ENCODE measurements at places on chromosomes 2 and 18.
A peak's percentile ranks its signal among the peaks of the same experiment; 100 is the strongest.

- no peak for DNase-seq
Measured at GRCh38 chr2:29530281-29530680, 391.1 kb downstream of the ALK start.

- DNase-seq = no peak
Measured at GRCh38 chr2:190583507-190584337, 49.2 kb upstream of the NEMP2 start.

GRCh38 chr2:112151701-112152440, 13.7 kb downstream of the FBLN7 start:
- peak; percentile 53 for DNase-seq

DNA sequence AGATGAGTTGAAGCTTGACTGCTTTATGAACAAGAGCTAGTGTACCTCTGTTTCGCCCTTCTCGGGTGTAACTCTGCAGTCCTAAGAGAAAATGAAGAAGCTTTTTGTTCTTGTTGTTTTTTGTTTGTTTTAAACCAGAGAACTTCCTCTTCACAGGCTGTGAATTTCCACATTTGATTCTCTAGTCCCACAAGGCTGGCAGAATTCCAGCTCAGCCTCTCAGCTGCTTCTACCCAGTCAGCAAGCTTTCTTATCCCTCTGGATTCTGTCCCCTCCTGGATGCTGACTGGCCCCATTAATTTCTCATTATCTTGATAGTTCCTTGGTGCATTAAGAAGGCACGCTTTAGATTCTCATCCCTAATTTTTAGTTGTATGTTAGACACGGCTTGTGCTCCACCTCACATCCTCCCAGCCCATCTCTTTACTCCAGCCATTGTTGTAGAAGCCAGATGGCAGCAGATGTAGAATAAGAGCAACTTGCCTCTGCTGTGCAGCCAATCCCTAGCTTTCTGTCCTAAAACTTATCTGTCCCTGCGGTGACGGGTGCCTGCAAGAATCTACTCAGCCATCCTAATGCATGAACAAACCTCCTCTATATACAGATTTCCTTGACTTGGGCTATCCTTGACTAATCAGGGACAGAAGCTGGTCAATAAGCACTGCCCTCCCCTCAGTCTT, 12.3 kb upstream of the RESP18 start:
- no peak for DNase-seq

DNA sequence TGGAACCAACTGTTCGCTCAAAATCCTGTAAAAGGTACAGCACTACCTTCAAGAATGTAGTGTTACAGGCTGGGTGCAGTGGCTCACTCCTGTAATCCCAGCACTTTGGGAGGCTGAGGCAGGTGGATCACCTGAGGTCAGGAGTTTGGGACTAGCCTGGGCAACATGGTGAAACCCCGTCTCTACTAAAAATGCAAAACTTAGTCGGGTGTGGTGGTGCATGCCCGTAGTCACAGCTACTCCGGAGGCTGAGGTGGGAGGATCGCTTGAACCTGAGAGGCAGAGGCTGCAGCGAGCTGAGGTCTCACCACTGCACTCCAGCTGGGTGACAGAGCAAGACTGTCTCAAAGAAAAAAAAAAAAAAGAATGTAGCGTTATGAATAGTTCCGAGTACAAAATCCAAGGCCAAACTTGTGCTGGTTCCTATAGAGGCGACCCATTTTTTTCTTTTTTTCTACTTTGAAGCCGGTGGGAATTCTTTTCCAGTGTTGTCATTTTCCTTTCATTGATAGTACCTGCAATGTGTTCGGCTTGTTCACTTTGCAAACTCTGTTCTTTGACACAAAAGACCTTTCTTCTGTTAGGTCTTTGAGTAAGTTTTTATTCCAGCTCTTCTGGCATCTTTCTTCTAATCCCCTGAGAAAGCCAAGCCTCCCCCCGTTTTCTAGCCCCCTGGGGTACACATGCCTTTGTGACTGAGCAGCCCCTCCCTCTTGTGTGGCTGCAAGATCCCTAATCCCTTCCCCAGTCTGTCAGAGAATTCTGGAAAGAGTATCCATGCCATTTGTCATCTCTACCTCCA, 25.1 kb downstream of the INPP5D start:
- peak; percentile 61 for DNase-seq

DNA sequence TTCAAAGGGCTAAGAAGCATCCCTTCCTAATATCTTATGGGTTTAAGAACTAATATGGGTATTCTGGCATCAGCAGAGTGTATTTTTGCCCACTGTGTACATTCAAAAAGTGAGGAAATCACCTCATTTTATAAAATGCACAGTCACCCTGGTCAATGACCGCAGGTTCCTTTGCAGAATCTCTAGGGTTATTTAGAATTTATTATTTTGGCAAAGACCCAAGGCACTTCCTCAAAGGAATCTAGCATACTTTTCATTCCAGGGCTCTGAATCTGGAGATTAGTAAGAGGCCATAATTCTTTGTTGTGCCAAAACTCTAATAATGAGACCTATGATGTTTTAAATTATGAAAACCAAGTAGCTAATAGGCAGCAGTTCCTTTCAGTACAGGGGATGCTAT, 27.2 kb upstream of the CDH2 start:
- no peak for DNase-seq

- DNase-seq = peak; percentile 41
Measured at GRCh38 chr2:120388222-120389035, 42.5 kb downstream of the INHBB start.

GRCh38 chr2:154226931-154227330, 355.2 kb downstream of the GALNT13 start:
- no peak for DNase-seq

GRCh38 chr18:60746919-60747318, 374.3 kb upstream of the MC4R start:
- DNase-seq = no peak

- no peak for DNase-seq
Measured at GRCh38 chr18:49247781-49248180, 212.7 kb downstream of the DYM start.

- DNase-seq = no peak
Measured at GRCh38 chr2:128290356-128290755, 28.3 kb downstream of the HS6ST1 start.

DNA sequence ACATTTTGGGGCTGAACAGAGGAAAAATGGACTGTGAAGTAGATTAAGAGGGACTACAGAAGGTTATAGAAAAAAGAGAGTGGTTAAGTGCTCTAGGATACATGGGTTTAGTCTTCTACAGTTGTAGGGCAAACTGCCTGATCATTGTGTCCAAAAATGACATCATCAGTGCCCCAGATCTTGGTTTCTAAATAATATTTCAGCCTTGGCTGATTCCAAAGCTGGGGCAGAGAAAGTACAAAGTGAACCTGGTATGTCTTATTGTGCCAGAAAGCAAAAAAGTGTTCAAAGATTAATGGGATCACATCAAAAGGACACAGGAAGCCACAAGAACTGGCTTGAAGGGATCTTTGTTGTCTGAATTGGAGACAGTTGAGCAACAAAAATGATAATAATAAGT, 97.1 kb upstream of the ZNF521 start:
- no peak for DNase-seq

DNA sequence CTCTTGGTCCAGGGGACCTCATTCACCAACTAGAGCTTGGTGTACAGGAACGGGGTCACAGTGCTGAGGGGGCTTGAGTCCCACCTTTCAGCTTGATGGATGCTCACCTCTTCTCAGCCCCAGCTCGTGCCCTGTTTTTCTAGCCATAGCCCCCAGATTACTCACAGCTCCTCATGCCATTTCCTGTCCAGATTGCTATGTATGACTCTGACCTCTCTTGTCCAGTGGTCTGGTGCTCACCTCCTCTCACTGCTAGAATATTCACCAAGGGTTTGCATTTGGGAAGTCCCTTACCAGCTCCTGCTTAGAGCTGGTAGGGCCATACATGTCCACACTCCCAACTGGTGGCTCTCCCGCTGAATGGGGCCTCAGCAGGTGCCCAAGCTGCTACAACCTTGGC, 5.9 kb downstream of the LBX2 start:
- DNase-seq = no peak

DNA sequence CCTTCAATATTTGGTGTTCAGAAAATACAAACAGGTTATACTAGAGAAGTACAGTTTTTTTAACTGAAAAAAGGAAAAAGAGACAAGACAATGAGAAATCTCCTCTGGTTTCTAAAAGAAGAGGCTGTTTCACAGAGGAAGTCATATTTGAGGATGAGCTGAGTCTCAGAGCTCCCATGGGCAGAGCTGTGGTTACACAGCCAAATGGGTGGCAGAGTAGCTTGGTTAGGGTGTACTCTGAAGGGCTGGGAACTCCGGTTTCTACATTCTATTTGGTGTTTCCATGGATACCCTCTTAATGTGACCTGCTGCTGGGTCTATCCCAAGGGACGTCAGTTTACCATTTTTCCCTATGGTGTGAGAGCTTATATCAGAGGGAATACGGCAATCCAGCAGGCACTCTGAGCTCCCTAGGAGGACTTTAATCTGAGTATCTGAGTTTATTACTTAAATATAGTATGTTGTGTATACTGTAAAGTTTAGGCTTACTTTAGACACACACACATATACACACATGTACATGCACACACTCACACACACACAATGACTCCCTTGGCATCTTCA, 74.2 kb downstream of the CYRIA start:
- no peak for DNase-seq

GRCh38 chr18:46672062-46672970, 15.3 kb upstream of the LOXHD1 start:
- DNase-seq = no peak

DNA sequence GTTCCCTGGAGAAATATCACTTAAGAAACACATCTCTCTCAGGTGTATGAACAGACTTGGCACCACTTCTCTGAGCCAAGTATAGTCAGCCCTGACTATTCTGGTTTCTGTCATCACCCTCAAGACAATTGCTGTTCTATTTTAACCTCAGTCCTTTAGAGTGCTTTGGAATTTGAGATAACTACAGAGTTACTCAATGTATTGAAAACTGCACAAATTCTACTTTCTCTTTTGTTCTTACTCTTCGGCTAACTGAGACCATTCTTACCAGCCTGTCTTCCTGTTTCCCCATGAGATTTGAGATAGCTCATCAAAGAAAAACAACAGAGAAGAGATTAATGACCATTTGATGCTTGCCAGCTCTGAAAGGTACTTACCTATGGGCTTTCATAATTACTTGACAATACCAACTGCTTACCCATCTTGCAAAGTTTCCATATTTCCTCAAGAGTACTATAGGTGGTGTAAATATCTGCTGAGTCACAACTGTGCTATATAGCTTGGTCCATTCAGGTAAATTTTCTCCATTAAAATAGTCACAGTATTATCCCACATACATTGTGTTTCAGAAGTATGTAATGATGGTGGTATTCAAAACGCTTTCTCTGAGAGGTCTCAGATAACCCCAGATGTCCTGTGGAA, 467.5 kb upstream of the CHST9 start:
- DNase-seq = no peak

GRCh38 chr2:238445409-238446190, 18.9 kb downstream of the ASB1 start:
- no peak for DNase-seq

GRCh38 chr2:103738606-103739005, 976.8 kb downstream of the TMEM182 start:
- no peak for DNase-seq

GRCh38 chr2:153347818-153348495, 130.6 kb downstream of the RPRM start:
- no peak for DNase-seq

DNA sequence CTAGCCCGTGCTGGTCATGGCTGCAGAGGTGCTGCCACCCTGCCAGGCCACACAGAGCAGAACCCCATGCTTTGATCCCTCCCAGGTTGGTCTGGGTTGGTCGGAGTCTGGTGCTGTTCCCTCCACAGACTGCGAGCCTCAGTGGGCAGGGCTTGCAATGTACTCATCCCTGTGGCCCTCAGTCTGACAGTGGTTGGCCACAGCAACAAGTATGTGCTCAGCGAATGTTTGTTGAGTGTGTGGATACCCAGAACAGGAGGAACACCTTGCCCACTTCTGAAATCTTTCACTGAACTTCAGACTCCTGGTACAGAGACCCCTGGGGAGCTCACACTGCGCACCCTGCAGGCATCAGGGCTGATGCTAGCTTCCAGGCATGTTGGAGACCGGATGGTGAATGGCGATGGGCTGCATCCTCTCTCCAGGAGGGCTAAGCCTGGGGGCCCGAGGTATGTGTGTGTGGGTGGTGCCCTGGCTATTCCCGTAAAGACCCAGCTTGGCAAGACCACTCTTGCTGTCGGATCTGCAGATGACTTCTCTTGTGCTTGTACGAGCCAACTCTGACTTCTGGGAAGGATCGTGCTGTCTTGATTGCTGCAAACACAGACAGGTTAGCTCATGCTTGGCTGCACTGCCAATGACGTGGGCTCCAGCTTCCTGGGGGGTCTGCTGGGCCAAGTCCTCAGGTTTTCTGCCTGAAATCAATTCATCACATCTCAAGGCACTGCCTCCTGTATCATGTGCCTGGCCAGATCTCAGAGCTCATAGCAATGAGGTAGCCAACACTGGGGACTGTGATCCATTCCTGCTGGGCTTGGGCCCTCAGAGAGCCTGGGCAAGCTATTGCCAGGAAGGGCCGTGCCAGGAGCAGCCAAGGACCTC, 43.7 kb downstream of the RHOB start:
- DNase-seq = no peak

- peak; percentile 69 for DNase-seq
Measured at GRCh38 chr2:196159221-196159892, 12.0 kb downstream of the STK17B start.

GRCh38 chr2:75525434-75526310, 35.1 kb downstream of the EVA1A start:
- no peak for DNase-seq

DNA sequence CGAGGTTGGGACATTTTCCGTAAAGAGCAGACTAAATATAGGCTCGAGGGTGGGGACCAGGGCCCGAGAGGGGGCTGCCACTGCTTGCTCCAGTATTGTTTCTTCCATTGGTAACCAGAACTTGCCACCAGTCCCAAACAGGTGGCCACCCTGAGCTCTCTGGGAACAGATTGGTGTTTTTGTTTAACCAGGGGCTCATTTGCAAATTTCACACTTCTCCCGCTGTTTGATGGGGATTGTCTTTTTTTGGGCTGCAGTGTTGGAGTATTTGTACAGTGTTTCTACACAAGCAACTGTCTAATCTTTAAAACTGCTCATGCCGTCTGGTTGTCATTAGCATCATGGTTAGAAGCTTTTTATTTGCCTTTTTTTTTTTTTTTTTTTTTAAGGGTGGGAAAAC, 8.5 kb downstream of the AGAP1 start:
- DNase-seq = no peak

DNA sequence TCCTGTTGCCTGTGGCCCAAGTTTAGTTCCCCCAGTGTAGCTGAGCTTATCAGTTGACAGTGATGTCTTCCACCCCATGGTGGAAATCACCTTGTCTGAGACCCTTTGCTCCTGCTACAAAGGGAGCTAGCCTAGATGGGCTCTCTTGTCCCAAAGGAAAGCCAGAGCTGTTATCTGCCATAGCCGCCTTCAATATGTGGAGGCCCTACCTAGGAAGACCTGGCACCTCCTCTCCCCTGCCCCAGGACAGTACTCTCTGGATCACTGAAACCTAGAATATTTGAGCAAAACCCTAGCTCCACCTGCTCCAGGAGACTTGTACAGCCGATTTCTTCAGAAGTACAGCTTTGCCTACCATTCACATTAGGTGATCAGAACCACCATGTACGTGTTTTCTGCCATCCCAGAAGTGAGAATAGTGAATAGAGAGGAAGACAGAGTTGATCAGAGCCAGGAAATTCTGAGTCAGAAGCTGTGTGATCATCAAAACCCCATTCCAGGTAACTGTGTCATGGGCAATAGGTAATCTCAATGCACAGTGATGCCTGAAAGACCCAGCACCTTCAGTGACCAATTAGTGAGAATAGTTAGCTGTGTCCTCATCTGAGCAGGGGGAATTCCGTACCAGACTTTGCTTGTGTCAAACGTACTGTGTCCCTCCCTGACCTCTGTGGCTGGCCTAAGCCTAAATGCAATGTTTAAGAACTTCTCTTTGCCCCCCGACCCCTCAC, 138.4 kb upstream of the ALPP start:
- no peak for DNase-seq

Data from activated effector memory CD4-positive, alpha-beta T cell treated with anti-CD3 and anti-CD28 coated beads, Interleukin-2, amount 50 U/mL, for 16 hours (primary cell).